Hepatocyte (in vitro differentiated cells): ENCODE measurements at places on chromosomes 2 and 18. TPM values are rescaled to one million over a fixed set of nuclear protein-coding genes. Genes with fewer than 3 reads are reported as not detected.

GRCh38 chr2:144242311-144242710, 277.6 kb downstream of the ZEB2 start:
- no peak for DNase-seq

DNA sequence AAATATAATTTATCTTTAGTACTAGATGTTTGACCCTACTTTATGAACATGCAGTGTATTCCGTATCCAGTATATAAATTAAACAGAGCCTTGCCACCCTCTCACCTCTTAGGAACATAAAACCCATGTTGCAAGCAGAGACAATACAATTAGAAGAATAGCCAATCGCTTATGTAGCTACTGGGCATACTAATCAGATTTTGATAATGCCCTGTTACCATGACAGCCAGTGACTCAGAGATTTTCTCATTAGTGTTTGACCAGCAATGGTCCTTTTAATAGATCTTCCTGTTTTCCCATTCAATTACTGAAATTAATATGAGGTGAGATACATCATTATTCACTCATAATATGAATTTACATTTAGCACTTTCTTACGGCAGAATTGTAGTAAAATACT, 547.3 kb upstream of the VWC2L start:
- no peak for DNase-seq

DNA sequence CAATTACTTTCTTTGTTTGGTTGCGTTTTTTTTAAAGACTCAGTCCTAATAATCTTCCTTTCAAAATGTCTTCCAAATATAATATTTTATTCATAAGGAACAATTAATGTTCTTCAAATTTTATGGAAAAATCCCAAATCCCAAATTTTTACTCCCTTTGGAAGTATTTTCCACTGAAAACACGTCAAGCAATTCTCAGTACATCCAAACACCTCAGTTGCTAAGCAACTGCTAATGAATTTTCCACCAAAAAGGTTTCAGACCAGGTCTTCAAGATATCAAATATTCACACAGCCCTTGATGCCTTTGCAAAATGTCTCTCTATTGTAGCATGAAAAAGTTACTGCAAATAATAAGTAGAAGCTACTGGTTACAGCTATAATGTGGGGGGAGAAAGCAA, 140.1 kb downstream of the DSEL start:
- no peak for DNase-seq

- peak; percentile 16 for DNase-seq
Observed at GRCh38 chr18:59453468-59453961, 94.5 kb upstream of the LMAN1 start.

- DNase-seq, result no peak
Observed at GRCh38 chr18:55794288-55795052, 206.5 kb upstream of the TCF4 start.

DNA sequence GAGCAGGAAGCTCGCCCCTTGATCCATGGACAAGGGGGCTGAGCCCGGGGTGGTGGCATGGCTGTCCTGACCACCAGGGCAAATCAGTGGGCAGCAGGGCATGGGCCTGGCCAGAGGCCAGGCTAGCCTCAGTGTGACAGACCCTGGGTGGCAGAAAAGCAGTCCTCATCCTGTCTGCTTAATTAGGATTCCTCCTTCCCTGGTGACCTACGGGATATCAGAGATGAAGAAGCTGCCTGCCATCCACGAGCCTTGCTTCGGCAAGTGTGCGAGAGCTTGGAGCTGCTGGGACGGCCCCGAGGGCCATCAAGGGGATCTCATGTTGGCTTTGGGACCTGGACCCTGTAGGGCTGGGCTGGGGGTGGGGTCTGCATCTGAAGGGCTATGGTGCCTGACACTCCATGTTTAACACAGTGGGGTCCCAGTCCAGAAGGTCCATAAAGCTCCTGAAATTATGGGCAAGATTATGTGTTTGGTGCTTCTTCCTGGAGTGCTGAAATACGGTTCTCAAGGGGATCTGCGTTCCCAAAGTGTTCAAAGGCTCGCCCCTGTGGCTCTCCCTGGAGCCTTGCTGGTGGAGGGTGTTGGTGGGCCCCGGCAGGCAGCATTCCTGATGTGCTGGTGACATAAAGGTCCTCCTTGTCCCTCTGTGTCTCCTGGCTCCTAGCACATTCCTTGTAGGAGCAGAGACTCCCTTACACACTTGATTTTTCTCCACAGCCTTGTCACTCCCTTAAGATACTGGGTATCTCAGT, 52.6 kb downstream of the KCNIP3 start:
- DNase-seq, result no peak

- no peak for DNase-seq
Observed at GRCh38 chr18:75088622-75089211, 120.2 kb downstream of the PTGR3 start.

GRCh38 chr2:12076810-12077209, 330.4 kb downstream of the LPIN1 start:
- DNase-seq, result no peak

DNA sequence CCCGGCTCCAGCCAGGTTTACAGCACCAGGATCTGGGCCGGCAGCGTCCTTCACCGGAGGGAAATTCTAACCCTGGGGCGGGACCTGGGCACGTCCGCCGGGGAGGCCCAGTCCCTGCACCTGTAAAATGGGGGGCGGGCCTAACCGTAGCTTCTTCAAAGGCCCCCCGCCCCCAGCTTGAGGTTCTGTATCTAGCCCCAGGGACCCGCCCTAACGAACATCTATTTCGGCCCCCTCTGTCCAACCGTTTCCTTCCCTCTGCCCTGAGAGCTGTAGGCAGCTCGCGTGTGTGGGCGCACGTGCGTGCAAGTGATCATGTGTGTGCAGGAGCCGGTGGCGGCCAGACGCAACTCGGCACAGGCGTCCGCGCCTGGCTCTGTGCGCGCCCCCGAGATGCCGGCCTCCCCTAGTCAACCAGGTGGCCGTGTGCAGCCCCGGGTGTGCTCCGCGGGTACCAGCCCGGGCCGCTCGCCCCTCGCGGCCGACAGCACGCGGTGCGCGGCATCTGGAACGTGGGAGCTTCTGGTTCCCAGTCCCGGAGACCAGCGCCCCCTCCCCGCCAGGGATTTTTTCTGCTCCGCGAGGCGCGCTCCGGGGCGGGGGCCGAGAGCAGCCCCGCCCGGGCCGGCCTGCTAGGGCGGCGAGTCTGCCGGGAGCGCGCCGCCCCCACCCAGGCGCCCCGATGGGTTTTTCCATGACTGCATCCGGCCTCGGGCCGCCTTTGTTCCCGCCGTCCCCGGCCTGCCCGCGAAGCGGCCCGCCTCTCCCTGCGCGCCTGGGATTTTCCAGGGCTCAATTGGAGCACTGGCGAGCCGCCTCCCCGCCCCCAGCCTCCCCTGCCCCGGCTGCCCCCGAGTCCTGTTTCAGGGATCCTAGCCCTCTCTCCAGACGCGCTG, 21.2 kb downstream of the TEX44 start:
- peak; percentile 95 for DNase-seq

DNA sequence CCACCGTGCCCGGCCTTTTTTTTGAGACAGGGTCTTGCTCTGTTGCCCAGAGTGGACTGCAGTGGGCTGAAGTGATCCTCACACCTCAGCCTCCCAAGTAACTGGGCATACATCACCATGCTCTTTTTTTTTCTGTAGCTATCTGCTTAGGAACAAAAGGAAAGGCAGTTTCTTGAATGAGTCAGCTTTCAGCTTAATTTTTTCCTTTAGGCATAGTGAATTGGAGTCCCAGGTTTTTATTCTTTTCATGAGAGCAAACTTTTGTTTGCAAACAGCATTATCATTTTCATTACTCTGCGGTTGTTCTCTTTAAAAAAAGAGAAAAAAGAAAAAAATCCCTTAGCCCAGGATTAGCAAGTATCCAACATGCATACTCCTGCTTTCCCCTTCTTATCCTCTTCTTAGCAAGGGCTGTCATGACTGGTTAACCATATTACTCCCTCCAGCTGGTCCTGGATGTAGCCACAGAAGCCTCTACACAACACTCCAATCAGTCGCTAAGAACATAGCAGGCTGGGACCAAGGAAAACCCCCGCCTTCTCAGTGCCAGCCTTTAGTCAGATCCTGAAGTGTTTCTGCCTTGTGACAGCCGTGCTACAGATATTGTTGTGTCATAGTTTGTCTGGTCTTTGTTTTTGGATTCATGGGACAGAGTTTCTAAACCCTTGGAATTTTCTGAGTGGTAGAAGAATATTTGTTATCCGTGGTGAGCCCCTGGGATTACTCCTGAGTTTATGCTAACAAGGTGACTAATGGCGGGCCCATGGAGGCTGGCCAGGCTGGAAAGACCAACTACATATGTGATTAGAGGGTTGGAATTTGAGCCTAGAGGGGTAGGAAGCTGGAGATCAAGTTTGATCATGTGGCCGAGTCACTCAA, 23.3 kb upstream of the ST3GAL5 start:
- peak; percentile 64 for DNase-seq

DNA sequence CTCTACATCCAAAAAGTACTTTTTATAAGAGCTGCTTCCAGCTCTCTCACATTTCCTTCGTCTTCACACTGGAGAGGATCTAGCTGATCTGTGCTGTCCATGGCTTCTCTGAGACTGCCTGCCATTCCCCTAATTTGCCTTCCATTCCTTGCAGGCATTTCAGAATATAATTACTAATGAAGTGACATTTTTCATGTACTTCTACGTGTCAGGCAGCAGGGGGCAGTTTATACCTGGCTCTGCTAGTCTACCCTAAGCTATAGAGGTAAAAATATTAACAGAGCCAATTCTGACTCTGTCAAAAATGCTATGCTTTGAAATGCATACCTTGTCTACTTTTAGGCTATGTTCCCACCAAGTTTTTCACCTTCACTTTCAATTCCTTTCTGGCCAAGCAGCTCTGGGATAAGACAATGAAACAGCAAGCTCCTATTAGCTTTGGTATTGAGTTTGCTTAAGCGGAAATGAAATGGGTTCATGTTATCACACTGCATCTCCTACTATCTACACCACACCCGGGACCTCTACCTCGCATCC, 81.9 kb downstream of the MEP1B start:
- peak; percentile 68 for DNase-seq

- peak; percentile 88 for DNase-seq
Observed at GRCh38 chr2:127049927-127050802, 56.8 kb downstream of the BIN1 start.

DNA sequence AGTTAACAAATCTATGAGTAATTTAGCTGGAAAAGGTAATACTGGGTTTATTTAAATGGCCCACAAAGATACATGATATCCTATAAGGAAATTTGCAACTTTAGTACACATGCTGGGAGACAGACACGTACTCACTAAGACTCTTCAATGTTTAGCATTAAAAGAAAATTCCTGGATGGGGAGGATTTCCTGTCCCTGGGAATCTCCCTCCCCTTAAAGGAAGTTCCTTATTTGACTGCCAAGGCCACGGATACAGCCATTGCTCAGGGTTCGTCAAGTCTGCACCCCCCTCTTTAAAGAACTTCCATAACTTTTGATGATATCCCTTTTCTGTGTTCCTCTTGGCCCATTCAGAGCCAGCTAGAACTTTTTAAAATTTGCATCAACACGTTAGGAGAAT, 267.6 kb downstream of the CD226 start:
- DNase-seq, result no peak

GRCh38 chr2:60957643-60958042, 59.9 kb upstream of the PEX13 start:
- DNase-seq, result no peak

GRCh38 chr2:46831869-46832265, 83.7 kb downstream of the MCFD2 start:
- DNase-seq, result no peak

- no peak for DNase-seq
Observed at GRCh38 chr2:101223814-101224231, 28.9 kb upstream of the CNOT11 start.

- DNase-seq, result no peak
Observed at GRCh38 chr2:158750458-158751125, 44.5 kb upstream of the DAPL1 start.

DNA sequence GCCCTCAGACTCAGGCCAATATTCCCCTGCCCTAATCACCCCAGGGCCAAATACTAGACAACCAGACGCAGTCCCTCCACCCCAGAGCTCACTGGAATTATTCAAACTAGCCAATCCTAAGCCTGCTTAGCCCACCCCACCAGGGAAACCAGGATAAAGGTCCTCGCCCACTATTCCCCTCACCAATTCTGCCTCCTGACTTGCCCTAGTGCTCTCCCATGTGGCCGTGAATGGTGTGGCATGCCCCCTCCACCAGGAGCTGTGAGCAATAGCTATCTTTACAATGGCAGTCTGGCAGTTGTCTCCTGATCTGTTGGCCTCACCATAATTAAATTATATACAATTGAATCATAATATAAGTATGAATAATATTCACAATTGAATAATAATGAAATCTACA, 42.3 kb downstream of the FAM124B start:
- no peak for DNase-seq

DNA sequence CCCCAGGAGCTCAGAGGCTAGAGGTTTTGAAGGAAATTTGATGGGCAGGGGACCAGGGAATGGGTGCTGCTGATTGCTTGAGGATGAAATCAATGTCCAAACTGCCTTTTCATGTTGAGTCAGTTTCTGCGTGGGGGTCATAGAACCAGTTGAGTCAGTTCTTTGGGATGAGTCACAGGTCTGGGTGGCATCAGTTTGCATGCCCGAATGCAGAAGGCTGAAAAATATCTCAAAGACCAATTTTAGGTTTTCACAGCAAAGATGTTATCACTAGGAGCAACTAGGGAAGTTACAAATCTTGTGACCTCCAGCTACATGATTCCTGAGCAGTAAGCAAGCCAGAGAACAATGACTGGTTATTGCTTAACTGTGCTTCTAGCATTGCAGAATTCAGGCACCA, 1135.1 kb upstream of the CRIM1 start:
- no peak for DNase-seq

- DNase-seq, result peak; percentile 11
Observed at GRCh38 chr2:217256251-217256650, 396.4 kb upstream of the TNP1 start.

- no peak for DNase-seq
Observed at GRCh38 chr2:108268001-108268400, 20.7 kb upstream of the SULT1C2 start.

- no peak for DNase-seq
Observed at GRCh38 chr2:52879561-52879960, 888.0 kb upstream of the CHAC2 start.

DNA sequence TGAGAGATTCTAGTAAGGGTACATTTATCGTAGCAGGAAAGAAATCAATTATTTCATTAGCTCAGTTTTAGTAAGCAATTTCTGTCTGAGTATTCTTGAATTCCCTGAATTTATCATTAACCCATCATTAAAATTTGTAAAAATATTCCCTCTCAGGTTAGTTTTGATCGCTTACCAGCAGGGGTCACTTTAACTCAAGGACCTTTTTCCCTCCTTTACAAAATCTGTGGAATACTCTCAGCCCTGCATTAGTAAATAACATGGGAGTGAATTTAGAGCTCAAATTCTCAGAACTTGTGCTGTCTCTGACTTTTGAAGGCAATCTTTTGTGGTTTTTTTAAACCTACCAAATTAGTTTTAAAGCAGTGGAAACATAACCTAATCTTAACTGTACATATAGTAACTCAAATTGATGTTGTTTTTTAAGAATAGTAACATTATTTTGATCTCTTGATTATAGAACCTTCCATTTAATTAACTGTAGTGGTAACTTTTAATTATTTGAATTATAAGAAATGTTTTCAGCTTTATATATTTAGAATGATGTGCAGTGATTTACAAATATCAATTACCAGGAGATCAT, 97.2 kb downstream of the AGPS start:
- peak; percentile 55 for DNase-seq

Gene STPG4
- total RNA-seq, result 0.72 TPM in 1 of 2 replicates, not detected in the other

Gene GPR35
- 14.7 and 17.3 TPM in 2 replicates for total RNA-seq

Gene IL36G
- 0.20 TPM in 1 of 2 replicates, not detected in the other for total RNA-seq

Gene IGFBP2
- total RNA-seq, result 163 and 231 TPM in 2 replicates

Gene TUBA4B
- total RNA-seq, result 0.13 TPM in 1 of 2 replicates, not detected in the other

Gene QPCT
- total RNA-seq, result 2.0 TPM in 1 of 2 replicates, not detected in the other

Gene STK16
- 35.6 and 38.8 TPM in 2 replicates for total RNA-seq

Gene PSME4
- total RNA-seq, result 35.1 and 53.1 TPM in 2 replicates

Gene CARF
- 10.3 and 13.7 TPM in 2 replicates for total RNA-seq

Gene CCDC195
- not detected in 2 replicates for total RNA-seq
